NCI-H1436 treated with DMSO at 0.1 percent for 48 hours (cell line): ENCODE measurements at places on chromosomes 7 and 10.

- no peak for DNase-seq
Observed at GRCh38 chr7:121204537-121204936, 124.3 kb upstream of the WNT16 start.

- no peak for DNase-seq
Observed at GRCh38 chr10:580778-581177, 108.7 kb downstream of the DIP2C start.

GRCh38 chr7:47483604-47484273, 98.2 kb downstream of the TNS3 start:
- DNase-seq, result no peak

- no peak for DNase-seq
Observed at GRCh38 chr10:122649903-122650302, 49.7 kb downstream of the C10orf120 start.

- DNase-seq, result no peak
Observed at GRCh38 chr7:13322126-13322525, 634.7 kb downstream of the ARL4A start.

- no peak for DNase-seq
Observed at GRCh38 chr7:135180122-135180521, 9.6 kb upstream of the CYREN start.

DNA sequence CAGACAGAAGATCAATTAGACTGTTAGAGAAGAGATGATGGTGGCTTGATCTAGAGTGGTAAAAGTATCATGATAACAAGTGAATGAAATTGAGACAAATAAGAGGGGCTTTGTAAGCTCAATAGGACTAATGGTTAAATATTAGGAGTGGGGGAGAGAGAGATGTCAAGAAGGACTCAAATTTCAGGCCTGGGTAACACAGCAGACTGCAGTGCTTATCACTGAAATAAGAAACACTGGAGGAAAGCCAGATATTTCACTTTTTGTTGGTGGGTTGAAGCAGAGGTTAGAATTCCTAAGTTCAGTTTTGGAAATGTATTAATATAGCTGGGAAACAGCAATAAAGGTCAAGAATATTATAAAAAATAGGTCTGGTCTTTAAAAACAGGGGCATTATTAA, 74.6 kb downstream of the ORC5 start:
- DNase-seq, result no peak

DNA sequence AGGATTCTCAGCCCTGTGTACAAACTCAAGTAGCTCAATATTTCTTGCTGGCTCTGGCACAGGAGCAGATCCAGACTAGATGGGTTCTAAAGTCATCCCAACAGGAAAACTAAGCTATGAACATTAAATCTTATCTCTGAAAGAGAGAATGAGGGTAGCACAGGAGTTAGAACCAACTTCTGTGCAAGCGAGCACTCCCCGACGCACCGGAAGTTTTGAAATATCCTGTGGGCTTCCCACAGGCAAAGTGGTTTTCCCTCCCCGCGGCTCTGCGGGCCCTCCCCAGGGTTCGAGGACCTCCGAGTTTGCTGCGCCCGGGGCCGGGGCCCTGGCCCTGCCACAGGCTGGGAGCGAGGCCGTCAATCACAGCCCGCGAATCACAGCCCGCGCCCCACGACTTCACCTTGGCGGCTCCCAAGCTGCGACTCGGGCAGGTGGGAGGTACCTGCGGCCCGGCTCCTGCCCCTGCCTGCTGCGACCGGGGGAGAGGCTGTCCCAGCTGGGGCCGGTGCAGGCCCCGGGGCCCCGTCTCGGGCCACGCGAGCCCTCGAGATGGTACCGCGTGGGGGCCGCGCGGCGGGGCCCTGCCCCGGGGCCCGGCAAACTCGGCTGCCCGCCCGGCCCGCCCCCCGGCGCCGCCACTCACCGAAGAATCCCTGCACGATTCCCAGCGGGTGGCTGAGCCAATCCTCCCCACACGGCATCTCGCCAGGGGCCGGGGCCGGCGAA, 598 bp downstream of the MCMBP start:
- DNase-seq, result no peak

DNA sequence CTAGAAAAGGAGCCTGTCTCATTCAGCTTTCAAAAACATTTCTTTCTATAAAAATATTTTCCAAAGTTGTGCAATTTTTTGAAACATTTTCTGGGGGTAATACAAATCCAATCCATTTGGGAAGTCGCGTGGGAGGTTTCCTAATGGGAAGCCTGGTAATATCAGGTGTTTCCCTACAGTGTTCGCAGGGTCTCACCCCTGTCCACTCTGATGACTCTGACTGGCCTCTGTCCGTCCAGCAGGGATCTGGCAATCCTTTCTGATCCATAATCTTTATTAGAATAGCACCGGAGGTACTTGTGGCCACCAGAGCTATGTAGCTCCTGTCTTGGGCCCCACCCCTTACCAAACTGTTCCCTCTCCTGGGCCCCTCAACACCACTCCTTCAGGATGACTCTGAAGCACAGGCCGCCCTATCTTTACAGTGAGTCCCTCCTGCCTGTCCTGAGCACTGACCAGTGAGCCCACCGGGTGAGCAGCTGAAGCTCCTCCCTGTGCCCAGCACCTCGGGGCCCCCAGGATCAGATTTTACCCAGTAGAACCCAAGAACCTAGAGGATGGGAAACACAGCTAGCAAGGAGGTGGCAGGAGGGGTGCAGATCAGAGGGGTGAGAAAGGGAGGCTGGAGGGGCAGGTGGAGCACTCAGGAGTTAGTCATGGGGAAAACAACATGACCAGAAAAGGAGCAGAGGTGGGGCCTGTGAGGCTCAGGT, 84.8 kb downstream of the PTPRE start:
- DNase-seq, result no peak

- DNase-seq, result no peak
Observed at GRCh38 chr10:104342941-104343411, 4.7 kb upstream of the ITPRIP start.

DNA sequence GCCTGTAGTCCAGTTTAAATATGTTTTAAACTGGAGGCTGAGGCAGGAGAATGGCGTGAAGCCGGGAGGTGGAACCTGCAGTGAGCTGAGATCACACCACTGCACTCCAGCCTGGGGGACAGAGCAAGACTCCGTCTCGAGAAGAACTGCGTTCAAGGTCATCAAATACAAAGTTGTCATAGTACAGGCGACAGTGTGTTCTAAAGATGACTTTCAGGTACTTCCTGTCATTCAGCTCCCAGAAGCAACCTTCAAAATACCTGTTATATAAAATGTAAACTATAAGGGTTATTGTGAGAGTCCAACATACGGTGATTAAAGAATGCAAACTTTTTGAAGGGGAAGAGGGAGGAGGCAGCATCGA, 8.7 kb downstream of the MPP7 start:
- no peak for DNase-seq

- DNase-seq, result no peak
Observed at GRCh38 chr10:89992575-89992974, 291.2 kb downstream of the KIF20B start.

GRCh38 chr7:65371468-65371867, 2.2 kb upstream of the ZNF92 start:
- DNase-seq, result no peak

GRCh38 chr7:74044366-74045350, 16.7 kb downstream of the ELN start:
- DNase-seq, result no peak

DNA sequence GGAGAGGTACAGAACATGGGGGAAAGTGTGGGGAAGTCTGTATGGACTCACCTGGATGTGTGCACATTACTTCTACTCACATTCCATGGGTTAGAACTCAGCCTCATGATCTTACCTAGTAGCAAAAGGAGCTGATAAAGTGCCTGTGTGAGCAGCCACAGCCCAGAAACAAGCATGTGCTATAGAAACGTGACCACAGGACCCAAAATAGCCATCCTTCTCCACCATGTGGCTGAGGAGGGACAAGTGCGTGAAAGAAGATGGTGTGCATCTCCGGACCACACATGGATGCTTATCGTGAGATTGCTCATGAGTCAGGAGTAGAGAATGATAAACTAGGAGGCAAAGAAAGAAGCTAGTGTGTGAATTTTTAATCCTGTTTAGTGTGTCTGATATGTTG, 336.4 kb upstream of the PLXDC2 start:
- DNase-seq, result no peak

DNA sequence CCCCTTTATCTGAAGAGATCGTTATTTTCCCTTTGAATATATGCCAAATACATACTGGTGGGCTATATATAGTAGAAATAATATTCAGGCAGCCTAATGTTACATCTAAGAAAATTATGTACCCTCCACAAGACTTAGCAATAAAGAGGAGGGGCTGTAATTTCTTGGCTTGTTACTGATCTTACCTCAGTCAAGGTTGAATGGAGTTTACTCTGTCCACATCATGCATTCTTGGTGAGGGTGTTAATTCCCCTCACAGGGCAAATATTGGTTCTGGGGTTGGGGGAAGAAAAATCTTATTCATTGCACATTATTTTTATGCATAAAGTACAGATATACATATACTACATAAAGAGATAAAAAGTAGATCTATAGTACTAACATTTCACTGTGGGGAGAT, 145.8 kb upstream of the ANK3 start:
- DNase-seq, result no peak

- DNase-seq, result no peak
Observed at GRCh38 chr7:130948822-130949221, 214.8 kb upstream of the KLF14 start.

DNA sequence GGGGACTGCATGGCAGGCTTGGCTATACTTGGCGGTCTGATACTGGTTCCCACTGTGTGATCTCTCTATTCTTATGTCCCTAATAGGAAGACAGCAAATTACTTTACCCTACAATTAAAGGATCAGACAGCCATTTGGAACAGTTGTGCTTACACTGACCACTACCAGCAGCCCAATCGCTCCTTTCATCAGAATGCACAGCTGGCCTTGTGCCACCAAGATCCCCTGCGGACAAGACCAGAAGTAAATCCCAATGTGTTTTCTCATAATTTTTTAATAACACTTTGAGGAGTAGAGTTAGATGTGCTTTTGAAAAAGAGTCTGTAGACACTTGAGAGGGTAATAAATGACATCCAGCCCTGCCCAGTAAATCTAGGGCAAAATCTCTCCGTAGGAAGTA, 297.2 kb upstream of the ZNF32 start:
- no peak for DNase-seq

GRCh38 chr10:101071267-101071884, 9.6 kb downstream of the KAZALD1 start:
- no peak for DNase-seq

DNA sequence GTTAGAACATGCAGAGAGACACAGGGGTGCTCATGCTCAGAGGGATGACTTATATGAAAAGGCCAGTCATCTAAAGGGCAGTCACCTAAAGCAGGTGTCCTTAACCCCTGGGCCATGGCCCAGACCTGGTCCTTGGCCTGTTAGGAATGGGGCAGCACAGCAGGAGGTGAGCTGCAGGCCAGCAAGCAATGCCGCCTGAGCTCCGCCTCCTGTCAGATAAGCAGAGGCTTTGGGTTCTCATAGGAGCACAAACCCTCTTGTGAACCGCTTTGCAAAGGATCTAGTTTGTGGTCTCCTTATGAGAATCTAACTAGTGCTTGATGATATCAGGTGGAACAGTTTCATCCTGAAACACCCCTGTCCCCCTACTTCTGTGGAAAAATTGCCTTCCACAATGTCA, 14.5 kb downstream of the ANKRD7 start:
- no peak for DNase-seq

GRCh38 chr10:80537736-80538480, at the start of gene SH2D4B:
Gene SH2D4B (plus strand): TSS chr10:80537902. CDS start chr10:80538332, 430 bp downstream.
- DNase-seq, result no peak

DNA sequence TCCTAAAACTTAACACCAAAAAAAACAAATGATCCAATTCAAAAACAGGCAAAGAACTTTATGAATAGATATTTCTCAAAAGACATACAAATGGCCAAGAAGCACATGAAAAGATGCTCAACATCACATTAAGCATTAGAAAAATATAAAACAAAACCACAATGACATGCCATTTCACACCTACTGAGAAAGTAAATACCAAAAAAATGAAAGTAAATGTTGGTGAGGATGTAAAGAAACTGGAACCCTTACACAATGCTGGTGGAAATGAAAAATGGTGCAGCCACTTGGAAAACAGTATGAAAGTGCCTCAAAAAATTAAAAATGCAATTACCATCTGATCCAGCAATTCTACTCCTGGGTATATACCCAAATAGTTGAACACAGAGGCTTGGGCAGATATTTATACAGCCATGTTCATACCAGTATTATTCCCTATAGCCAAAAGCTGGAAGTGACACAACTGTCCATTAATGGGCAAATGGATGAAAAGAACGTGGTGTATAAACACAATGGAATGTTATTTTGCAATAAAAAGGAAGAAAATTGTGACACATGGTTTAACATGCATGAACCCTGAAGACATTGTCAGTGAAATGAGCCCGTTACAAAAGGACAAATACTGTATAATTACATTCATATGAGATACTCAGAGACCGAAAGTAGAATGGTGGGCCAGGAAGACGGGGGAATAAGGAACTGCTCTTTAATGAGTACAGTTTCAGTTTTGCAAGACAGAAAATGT, 89.0 kb downstream of the JMJD1C start:
- no peak for DNase-seq

GRCh38 chr7:142886866-142887265, 1.3 kb upstream of the TRPV6 start:
- no peak for DNase-seq

GRCh38 chr7:127933146-127933545, 98.1 kb downstream of the LRRC4 start:
- DNase-seq, result no peak

GRCh38 chr10:84352251-84352842, 24.0 kb downstream of the CCSER2 start:
- DNase-seq, result no peak

DNA sequence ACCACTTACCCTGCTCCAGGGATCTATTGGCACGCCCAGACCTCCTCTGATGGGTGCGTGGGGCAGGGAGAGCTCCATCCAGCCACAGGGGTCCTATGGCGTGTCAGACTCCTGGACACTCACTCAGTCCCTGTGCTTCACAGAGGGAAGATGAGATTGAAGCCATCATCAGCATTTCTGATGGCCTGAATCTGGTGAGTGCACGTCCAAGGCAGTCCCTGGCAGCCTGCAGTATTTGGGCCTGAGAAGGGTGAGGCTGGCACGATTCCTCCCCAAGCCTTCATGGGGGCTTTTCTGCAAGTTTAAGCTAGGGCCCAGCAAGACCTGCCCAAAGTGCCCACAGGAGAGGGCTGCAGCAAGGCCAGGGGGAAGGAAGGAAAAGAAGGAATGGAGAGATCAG, 3.3 kb downstream of the CDHR1 start:
- no peak for DNase-seq

DNA sequence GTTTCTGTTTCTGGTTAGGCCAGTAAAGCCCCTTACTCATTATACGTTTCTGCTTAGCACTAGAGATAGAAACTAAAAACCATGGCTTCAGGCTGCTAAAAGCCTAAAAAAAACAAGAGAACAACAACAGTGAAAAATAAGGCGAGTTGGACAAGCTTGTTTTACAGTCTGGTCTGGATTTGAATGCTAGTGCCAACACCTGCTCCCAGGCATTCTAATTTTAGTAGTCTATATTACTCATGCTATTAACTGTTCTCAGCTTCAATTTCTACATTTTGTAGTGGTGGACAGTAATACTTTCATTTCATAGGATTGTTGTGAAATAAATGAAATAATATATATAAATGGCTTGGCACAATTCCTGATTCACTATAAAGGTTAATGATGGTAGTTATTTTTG, 108.5 kb downstream of the HBP1 start:
- DNase-seq, result no peak
